GM10248 (cell line): ENCODE measurements at places on chromosomes 3 and 15.

DNA sequence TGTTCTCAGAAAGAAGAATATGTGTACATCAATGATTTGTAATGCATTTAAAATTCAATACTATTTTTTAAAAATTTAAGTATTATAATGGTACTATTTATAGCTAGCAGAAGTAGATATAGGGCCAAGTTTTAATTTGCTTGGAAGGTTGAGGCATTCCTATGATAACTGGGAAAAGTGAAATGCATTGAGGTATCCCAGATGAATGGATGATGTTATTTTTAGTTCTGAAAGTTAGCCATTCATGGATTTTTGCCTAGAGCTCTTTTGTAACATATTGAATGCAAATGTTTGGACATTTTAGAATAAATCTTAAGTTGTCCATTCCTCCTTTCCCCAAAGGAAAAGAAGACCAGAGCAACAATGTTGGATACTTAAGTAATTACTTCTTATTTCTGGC, 47.6 kb downstream of the GAP43 start:
- DNase-seq = no peak

DNA sequence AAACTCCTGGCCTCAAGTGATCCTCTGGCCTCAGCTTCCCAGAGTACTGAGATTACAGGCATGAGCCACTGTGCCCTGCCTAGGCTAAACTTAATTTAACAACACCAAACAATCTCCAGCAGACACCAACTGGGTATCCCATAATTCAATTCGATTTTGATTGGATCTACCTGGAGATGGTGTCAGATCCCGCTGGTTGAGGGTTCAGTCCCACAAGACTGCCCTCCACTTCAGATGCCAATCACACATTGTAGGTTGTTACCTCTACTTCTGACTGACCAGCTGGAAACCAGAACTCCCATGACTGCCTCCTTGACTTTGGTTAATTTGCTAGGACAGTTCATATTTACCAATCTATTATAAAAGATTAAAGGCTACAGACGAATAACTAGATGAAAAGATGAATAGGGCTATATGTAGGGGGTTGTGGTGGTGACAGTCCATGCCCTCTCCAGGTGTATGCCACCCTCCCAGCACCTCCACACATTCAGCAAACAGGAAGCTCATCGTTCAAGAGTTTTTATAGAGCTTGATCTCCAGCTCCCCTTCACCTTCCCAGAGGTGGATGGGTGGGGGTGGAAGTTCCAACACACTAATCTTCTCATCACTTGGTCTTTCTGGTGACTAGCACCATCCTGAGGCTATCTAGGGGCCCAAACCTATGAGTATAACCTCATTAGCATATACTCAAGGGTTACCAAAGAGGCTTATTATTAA, 9.3 kb downstream of the B2M start:
- no peak for DNase-seq

DNA sequence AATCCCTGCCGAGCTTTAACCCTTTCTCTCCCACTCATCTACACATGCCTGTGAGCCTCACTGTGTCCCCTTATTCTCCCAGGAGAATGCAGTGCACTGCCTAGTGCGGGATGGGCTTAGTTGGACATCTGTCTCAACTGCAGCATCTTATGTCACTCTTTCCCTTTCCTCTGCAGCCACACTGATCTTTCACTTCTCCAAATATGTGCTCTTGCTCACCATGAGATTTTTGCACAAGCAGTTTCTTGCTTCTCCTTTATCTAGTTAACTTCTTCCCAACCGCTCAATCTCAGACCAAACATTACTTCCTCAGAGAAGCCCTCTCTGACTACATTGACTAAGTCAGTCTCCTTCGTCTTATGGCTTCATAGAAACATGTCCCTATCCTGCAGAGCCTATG, 292.3 kb downstream of the KBTBD8 start:
- DNase-seq = peak; percentile 14

DNA sequence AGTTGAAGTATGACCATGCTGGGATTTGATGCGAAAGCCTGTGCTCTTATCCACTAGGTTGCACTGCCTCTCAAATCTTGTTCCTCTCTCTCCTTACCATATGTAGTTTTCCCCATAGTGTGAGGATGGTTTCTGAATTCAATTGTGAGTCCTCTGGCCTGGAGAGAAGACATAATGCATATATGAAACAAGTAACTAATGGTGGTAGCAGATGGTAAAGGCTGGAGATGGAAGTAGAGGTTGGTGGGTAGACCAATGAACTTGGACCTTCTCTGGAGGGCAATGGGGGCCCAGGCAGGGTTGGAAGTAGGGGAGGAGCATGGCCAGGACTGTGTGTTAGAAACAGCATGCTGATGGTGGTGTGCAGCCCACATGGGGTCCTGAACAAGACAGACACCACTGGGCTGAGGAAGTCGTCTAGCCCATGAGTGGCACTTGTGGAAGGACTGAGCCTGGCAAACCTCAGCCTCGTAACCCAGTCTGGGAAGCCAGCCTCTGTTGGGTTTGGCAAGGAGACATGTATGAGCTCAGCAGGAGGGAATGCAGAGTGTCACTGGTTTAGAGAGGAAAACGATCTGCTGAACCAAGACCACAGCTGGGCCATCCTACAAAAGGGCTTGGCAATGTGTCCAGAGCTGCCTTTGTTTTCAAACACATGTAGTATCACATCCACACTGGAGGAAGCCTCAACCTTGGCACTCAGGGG, 18.5 kb upstream of the LMCD1 start:
- no peak for DNase-seq

DNA sequence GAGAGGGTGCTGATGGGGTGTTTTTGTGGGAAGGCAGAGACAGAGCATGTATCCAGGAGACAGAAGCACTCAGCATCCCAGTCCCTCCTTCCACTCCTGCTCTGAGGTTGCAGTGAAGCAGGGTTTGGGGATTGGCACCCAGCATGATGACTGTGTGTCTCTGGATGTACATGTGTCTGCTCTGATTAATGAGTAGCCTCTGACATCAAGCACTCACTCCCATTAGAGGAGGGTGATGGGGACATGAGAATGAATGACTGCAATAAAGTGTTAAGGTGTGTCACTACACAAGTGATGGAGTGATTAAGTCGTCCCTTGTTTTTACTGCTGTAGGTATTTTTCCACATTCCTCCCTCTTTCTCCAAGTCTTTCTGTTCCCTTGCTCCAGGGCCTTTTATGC, 9.6 kb upstream of the MYZAP start:
- no peak for DNase-seq

- DNase-seq = no peak
Measured at GRCh38 chr3:61460636-61461035, 100.7 kb upstream of the PTPRG start.
